ENCODE measurements at places on chromosomes 5 and 9.
A peak's percentile ranks its signal among the peaks of the same experiment; 100 is the strongest.

GRCh38 chr5:135172718-135173117, 138.7 kb upstream of the PITX1 start:
- DNase-seq, result no peak

- no peak for DNase-seq
Observed at GRCh38 chr5:54304040-54304439, 6.3 kb downstream of the ARL15 start.

- no peak for DNase-seq
Observed at GRCh38 chr5:14250084-14250695, 107.0 kb downstream of the TRIO start.

DNA sequence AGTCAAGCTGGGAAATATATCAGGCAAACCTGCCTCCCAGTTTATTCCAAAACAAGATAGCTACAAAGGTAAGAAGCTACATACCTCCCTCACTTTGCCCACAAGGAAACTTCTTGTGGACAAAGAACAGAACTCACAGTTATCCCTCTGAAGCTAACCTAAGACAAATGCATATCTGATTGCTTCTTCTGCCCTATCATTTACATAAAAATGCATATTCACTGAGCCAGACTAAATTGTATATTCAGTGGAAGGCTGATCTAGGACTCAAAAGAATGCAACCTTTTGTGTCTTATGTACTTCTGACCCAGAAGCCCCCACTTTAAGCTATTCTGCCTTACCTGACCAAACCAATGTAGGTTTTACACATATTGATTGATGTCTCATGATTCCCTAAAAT, 276.8 kb downstream of the HTR1A start:
- no peak for DNase-seq

- DNase-seq, result peak; percentile 91
Observed at GRCh38 chr9:2053883-2054845, 39.0 kb downstream of the SMARCA2 start.

GRCh38 chr9:121563881-121564460, 64.3 kb upstream of the GGTA1 start:
- no peak for DNase-seq

GRCh38 chr5:128228521-128228920, 145.0 kb downstream of the SLC12A2 start:
- peak; percentile 44 for DNase-seq

- DNase-seq, result no peak
Observed at GRCh38 chr5:81213070-81213469, 20.1 kb upstream of the CKMT2 start.

DNA sequence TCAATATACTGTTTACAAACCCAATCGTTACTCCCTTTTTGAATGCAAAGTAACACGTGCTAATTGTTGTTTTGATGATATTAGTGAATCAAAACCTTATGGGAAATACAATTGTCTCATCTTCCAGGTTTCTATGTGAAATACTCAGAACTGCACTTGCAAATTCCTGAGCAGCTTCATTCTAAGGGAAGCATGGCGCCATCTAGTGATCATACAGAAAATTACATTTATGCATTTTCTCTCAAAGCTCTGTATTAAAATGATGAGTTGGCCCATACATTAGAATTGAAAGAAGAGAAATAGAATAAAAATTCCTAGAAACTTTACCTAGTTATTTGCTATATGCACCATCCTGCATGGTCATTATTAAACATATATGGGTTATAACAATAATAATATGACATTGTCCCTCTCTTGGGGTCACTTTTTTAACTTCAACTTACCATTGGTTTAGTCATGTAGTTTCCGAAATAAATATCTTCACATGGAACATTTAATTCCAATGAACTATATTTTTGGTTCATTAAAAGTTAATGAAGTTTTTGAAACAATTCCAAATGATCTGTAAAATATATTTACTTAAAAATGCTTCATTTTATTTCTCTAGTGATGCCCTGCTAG, 220.0 kb downstream of the PDE4D start:
- peak; percentile 61 for DNase-seq

- peak; percentile 94 for DNase-seq
Observed at GRCh38 chr9:124260769-124261603, 3.2 kb downstream of the NEK6 start.

DNA sequence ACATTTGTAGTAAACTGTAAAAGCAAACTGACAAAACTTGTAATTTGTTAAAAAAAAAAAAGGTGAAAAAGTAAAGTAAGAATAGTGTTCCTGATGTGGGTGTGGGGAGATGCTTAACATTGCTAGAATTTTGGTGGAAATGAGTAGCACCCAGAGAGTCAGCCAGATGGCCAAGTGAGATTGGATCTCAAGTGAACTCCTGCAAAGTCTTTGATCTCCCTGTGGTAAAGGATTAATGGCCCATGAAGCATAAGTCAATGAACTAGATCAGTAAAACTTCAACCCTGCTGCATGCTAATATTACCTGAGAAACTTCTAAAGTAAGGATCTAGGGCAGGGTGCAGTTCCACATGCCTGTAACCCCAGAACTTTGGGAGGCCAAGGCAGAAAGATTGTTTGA, 19.0 kb upstream of the FAM169A start:
- peak; percentile 12 for DNase-seq

- DNase-seq, result no peak
Observed at GRCh38 chr5:50328193-50328729, 112.8 kb downstream of the EMB start.

DNA sequence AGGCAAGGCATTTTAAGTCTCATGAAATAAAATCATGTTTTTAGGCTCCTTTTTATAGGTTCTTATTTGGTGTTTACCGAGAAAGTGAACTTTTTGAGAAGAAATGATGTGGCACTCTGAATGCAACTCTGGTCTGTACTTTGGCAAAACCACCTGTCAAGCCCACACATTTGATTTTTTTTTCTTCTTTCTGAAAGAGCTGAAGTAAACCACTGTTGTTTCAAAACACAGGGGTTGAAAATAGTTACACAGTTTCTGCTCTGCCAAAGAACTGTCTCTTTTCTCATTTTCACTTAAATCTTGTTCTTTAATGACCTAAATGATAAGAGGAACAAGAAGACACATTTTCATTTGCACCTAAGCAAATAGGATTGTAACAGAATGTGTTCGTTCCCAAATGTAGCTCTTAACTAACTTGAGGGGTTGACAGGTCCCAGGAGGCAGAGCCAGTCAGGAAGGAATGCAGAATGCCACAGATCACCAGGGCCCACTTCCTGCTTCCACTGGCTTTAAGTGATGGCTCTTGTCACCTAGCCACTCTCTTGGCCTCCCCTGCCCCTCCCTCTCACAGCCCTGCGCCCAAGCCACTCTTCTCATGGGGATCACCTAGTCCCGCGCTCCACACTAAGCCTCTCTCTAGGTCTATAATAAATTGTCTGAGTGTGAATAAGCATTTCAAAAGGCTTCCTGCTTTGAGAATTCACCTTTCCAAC, 47.3 kb downstream of the MED27 start:
- DNase-seq, result no peak

DNA sequence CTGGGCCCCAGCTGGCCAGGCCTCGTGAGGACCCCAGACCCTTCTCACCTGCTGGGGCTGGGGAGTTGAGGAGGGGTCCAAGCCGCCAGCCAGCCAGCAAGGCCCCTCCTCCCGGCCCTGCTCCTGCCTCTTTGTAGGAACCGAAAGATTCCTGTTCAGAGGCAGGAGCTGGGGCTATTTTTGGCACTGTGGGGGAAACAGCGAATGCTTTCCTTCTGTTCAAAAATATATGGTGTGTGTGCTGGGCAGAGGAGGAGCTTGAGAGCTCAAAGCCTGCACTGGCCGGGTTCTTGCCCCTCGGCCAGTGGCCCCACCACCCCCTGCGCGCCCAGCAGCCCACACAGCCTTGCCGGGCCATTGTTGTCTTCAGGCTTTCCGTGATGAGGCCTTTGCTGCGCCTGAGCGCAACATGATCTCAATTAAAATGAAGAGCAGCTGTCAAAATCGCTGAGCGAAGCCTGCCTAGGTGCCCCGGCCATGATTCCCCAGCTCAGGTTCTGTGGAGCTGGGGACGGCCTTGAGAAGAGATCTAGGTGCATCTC, 13.4 kb downstream of the NCS1 start:
- no peak for DNase-seq

- no peak for DNase-seq
Observed at GRCh38 chr9:2984491-2984890, 140.6 kb upstream of the PUM3 start.

DNA sequence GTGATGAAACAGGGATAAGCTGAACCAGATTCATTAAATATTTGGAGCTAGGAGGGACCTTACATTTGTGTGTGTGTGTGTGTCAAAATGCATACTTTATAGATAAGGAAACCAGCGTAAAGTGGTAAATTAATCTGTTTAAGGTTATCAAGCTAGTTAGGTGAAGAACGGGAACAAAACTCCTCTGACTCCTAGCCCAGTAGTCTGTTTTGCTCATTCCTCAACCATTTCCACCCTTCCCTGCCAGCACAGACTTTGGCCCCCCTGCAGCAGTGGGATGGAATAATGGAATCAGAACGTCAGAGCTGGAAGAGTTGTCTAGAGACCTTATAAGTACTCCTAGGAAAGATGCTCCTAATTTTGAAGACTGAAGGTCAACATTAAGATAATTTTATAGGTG, 6.5 kb downstream of the AGXT2 start:
- no peak for DNase-seq

GRCh38 chr9:73176450-73176875, 24.8 kb downstream of the ANXA1 start:
- DNase-seq, result peak; percentile 97

DNA sequence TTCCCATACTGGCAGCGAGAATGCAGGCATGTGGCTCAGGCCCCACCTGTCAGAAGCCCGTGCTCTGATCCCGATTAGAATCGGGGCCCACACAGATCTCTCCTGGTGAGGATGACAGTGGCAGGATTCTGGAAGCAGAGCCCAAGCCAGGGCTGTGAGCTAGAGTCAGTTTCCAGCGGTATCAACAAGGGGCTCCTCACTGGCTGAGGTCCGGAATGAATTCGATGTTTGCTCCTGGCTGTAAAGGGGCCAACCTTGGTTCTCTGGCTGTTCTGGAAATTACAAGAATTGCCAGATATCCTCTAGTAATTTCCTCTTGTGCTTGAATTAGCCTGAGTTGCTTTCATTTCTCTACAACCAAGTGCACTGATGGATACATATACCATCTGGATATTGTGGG, 129.1 kb upstream of the SPRY4 start:
- DNase-seq, result no peak

GRCh38 chr9:2427120-2427891, 194.3 kb upstream of the VLDLR start:
- DNase-seq, result peak; percentile 7

DNA sequence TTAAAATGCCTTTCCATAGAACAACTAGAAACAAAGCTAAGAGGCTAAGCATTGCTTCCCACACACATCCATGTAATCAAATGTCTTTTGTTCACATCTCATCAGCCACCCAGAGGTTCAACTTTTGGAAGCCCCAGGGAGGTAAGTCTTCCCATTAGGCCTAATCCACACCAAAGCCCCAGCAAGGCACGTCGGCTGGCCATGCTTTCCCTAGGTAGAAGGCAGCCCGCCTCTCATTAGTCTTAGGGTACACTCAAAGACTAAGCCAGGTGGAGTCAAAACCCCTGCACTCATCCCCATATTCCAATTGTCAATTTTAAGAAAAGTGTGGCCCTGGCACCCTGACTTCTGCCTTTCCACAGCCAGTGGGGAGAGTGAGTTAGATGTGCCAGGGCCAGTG, 87.9 kb downstream of the ATPSCKMT start:
- no peak for DNase-seq

DNA sequence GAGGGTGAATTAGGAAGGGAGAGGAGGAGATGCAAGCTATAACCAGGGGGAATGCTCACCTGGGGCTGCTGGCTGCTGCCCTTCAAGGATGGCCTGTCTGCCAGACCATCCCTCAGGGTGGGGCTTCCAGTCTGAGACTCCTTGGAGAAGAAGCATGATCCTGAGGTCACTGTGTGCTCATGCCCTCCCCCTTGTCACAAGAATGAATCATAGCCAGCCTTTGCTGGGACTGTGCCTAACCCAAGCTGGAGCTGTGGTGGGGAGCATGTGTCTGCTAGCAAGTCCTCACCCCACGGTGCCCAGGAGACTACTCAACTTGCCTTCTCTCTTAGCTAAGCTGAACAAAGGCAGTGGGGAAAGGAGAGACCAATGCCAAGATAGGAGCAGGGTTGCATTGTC, 463.6 kb downstream of the SPOCK1 start:
- DNase-seq, result peak; percentile 65

GRCh38 chr9:33244137-33244784, 4.3 kb downstream of the SPINK4 start:
- no peak for DNase-seq

- DNase-seq, result no peak
Observed at GRCh38 chr5:52771343-52772039, 16.2 kb upstream of the ITGA1 start.

DNA sequence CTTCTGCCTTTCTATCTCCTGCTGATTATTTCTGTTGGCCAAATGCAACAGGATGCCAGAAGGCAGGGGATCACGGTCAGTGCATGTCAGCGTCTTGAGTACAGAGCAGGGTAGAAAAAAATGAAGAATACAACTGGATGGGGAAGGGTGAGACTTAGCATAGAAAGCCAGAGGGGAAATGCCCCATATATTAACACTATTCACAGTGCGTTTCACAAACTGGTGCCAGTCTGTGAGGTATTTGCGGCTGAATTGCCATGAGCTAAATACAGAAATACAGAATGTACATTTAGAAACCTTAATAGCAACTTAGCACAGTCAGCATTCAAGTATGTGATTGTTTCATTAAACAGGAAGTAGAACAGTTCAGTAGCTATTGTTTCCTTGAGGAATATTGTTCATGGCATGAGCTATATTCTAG, 31.0 kb upstream of the SLC1A3 start:
- peak; percentile 78 for DNase-seq

- DNase-seq, result no peak
Observed at GRCh38 chr5:39678534-39678933, 253.8 kb upstream of the DAB2 start.

DNA sequence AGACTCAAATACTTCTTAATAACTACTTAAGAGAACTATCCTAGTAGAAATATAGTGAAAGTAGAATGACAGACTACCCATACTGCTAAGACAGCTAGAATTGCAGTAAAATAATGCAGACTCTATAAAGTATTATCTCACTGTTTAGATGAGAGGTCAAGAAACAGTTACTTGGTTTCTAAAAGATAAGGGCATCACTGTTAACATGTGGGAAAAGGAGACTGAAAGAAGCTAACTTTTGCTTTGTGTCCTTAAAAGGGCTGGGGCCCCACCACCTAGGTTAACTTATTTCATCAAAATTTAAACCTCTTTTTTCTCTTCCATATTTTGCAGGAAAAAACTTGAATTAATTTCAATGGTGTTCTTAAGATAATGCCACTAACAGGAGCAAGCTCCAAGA, 204.3 kb downstream of the CNTLN start:
- DNase-seq, result no peak

GRCh38 chr5:171528865-171529614, 109.6 kb downstream of the FGF18 start:
- DNase-seq, result no peak

GRCh38 chr9:68597362-68597997, 56.8 kb upstream of the TMEM252 start:
- no peak for DNase-seq

- peak; percentile 27 for DNase-seq
Observed at GRCh38 chr5:157312492-157312891, 46.6 kb downstream of the CYFIP2 start.
